ENCODE measurements at places on chromosomes 5 and 9.
A peak's percentile ranks its signal among the peaks of the same experiment; 100 is the strongest.

GRCh38 chr9:5593904-5594303, 35.0 kb upstream of the RIC1 start:
- no peak for DNase-seq

- no peak for DNase-seq
Measured at GRCh38 chr5:167872791-167873190, 418.7 kb upstream of the WWC1 start.

DNA sequence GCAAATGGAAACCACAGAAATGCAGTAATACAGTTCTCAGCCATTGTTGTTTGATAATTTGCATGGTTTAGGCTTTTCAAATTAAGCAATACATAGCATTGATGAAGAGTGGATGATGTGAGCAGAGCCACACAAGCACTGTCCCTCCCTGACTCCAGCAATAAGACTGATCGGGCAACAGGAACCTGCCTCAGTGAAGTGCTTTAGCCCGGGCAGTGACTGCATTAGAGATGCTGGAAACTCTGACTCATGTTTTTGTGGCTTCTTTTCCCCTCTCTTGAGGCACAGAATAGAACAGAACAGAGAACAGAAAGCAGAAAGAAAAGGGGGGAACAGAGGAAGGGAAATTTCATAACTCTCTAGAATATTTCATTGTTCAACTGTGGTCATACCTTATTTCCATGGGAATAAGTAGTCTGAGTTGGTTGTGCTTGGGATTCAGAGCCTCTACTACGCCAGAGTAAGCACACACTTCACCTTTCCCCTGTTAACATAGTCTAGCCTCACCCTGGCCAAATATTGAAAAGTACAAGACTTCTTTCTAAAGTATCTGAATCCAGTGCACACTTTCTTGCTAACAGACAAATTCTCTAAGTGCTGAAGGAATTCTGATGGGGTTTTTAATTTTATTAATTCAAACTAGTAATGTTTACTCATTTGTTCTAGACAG, 164.8 kb upstream of the VCAN start:
- peak; percentile 92 for DNase-seq

GRCh38 chr5:95709967-95710650, 21.0 kb upstream of the RHOBTB3 start:
- no peak for DNase-seq

DNA sequence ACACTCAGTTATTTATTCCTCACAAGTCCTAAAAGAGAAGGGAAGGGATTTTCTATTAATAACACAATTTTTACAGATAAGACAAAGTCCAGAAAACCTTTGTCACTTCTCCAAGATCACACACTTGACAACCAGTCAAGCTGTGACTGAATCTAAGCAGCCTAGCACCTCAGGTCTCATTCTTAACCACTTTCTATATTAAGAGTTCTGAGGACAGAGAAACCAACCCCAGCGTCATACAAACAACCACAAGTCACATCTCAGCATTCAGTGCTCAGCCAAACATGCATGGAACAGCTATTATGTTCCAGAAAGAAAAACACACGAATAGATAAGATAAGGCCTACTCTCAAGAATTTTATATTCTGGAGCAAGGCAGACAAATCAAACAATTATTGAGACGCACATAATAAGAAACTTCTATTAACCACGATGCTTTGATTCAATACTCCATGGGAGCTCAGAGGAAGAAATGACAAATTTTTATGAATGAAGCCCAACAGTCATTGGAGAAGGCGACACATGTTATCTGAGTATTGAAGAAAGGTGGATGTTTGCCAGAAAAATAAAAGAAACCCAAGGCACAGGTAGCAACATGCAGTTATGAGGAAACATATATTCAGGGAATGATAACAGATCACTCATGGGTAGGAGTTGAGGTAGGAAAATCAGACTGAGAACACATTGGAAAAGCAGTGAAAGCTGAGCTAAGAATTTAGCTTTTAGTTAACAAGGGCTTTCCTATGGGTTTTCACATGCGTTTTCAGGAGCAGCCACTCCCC, 113.1 kb downstream of the HTR4 start:
- DNase-seq: no peak

DNA sequence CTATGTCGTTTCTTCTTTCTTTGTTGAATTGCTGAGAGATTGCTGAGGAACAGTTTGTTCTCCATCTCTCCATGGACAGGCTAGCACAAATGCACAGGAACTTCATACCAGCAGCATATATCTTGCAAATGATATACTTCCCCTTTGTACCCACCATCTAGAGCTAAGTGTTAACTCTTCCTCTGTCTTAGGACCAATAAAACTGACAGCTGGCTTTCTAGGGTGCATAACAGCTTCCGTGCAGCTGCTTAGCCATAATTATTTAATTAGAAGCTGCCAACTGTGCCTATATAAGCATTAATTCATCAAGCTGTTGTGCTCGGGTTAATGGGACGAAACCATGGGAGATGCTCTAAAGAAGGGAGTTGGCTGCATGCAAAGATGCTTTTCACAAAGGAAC, 38.7 kb downstream of the KCTD16 start:
- DNase-seq: no peak

DNA sequence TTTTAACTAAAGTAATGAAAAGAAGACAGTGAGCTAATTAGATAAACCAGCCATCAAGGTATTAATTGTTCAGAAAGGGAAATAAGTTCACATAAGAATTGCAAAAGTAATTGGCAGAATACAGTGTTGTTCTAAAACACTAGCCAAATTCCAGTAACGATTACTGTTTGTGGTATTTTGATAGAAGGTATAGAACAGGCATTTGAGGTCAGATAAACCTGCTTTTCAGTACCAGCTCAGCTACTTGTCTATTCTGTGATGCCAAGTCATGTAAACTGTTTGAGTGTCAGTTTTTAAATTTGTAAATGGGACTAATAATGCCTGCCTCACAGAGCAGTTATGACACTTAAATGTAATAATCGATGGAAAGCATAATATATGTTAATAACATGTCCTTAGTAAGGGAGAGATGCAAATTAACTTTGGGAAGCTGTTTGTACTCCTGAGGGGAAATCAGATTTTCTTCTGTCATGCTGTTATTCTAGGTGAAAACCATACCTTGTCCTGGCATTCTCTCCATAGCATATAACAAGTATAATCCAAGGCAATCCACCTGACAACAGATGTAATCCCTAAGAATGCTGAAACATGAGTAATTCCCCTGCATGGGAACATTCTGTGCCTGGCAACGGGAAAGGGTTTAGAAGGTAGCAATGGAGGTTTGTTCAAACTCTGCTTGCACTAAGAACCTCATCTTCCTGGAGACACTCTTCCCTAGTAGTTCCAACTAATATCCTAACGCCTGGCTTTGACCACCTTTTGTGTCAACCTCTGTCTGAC, 509.5 kb upstream of the PAPPA start:
- no peak for DNase-seq

DNA sequence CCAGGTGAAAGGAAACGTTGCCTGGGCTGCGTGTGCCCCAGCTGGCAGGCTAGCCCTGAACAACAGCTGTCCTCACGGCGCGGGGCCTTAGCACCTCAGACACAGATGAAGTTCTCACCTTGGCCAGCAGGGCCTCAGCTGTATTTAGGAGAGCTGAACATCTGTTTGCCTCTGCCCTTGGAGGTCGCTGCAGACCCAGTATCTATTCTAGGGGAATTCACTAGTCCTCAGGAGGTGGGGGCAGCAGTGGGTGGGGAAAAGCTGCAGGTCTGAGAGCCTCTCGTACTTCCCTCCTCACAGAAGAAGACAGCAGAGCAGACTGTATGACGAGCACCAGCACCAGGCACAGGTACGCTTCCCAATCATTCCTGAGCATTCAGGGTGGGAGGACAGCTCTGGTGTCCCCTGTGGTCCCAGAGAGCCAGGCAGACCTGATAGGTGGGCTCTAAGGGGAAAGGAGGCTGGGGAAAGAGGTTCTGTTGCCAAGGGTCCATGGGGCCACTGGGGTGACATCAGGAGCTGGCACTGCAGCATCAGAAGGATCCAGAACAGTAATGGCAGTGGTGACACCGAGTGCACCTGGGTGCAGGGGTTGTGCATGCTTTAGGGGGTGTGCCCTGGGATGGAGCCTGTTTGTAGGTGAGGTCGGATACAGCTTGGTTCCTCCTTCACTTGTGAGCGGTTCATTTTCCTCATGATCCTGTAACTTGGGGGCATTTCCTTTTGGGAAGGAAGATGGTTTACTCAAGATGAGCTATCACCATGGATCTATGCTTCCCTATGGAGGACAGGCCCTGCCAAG, 13.8 kb downstream of the CD74 start:
- DNase-seq: no peak

- no peak for DNase-seq
Measured at GRCh38 chr9:136604823-136605525, 57.7 kb upstream of the EGFL7 start.

DNA sequence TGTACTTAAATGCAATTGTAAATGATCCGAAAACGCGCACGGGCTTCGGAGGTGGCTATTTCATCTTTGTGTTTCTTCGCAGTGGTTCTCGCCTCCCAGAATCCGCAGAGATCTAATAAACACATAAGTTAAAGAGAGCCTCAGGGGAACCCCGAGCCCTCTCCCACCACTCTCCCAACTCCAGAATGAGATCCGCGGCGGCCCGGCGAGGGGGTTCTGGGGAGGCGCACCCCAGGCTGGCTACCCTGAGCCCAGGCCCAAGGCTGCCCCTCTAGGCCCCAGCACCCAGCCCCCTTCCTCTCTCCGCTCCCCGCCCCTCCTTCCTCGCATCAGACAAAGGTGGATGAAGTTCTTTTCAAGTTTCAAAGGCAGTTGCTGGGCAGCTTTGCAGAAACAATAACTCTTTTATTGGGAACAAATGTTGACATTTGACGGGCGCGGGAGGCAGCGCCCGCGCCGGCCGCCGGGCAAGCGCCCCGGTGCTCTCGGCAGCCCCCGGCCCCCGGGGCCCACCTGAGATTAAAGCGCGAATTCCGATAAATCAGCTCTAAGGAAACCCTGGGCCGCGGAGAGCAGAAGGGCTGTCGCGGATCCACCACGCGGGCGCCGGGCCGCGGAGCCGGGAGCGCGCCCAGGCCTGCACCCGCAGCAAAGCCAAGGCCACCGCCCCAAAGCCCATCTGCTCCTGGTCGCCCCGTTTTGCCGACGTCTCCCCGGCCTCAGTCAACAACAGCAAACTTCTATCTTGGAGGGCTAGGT, 8.4 kb downstream of the IRX2 start:
- no peak for DNase-seq

DNA sequence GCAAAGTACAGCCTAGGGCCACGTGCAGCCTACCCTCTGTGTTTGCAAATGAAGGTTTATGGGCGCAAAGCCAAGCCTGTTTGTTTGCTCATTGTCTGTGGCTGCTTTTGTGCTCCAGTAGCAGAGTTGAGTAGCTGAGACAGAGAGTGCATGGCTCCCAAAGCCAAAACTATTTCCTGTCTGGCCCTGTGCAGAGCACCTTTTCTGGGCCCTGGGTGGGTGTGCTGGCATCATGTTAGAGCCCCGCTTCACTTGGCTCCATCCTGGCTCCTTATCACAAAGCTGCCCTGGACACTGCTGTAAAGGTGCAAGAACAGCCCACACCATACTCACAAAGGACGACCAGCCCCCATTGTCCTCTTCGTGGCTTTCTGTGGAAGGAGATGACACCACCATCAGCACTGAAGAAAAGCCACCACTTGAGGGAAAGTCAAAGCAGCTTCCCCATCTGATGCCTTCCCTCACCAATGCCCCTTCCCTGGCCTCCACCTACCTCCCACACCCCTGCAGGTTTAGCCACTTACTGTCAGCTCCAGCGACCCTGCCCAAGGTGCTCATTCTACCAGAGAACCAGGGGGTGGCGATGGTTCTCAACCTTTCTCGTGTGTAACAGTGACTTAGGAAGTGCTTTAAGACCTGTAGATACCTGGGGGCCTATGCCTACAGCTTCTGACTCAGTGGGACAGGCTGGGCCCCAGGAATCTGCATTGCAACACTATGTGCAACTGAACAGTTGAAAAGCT, 23.4 kb downstream of the LCP2 start:
- no peak for DNase-seq

GRCh38 chr9:27880635-27881034, 307.4 kb upstream of the C9orf72 start:
- DNase-seq: no peak

GRCh38 chr5:90542827-90543519, 13.6 kb upstream of the LYSMD3 start:
- DNase-seq: no peak

- DNase-seq: no peak
Measured at GRCh38 chr9:98964911-98965336, 21.2 kb downstream of the COL15A1 start.

GRCh38 chr5:179805070-179805528, 1.6 kb downstream of the MGAT4B start:
- no peak for DNase-seq

- peak; percentile 48 for DNase-seq
Measured at GRCh38 chr9:73683862-73684591, 532.4 kb downstream of the ANXA1 start.

GRCh38 chr5:149413477-149414210, 34.6 kb upstream of the IL17B start:
- no peak for DNase-seq

All from skeletal muscle cell (primary cell).